Caki2 (cell line): ENCODE measurements at places on chromosomes 12 and 14. TPM values are rescaled to one million over a fixed set of nuclear protein-coding genes. Genes with fewer than 3 reads are reported as not detected.

The SOX5 gene
- not detected in 2 replicates for total RNA-seq

GRCh38 chr14:56057767-56058166 lies 60.4 kb upstream of the PELI2 start:
- DNase-seq: no peak

- no peak for DNase-seq
Measured at GRCh38 chr12:88122666-88123065, 19.2 kb downstream of the CEP290 start.

The PLEKHD1 gene
- not detected in 2 replicates for total RNA-seq

GRCh38 chr12:76031081-76031413 lies 529 bp downstream of the PHLDA1 start:
- DNase-seq: no peak

The ANKS1B gene
- 5.6 and 36.0 TPM in 2 replicates for total RNA-seq

GRCh38 chr12:123050913-123051312 lies 70.4 kb downstream of the ARL6IP4 start:
- no peak for DNase-seq

DNA sequence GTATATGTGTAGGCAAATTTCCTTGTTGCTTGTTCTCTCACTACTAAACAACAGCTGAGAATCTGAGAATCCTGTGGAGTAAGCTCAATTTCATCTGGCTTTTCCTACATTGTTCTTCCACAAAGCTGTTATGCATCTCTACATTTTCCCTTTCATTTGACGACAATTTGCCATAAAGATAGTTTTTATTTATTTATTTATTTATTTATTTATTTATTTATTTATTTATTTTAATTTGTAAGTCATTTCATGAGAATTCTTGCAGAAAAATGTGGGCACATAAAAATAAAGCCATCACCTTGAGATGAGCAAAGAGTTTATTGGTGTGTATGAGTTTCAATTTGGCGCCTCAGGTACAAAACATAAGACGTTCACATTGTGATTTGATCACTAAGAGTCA lies 545.9 kb upstream of the SEL1L start:
- no peak for DNase-seq

GRCh38 chr12:47411966-47412365 lies 293.9 kb downstream of the RPAP3 start:
- DNase-seq: no peak

The CCDC196 gene
- not detected in 2 replicates for total RNA-seq

The PMCH gene
- total RNA-seq: not detected in 2 replicates

GRCh38 chr14:68466491-68466977 lies 326.3 kb downstream of the ZFP36L1 start:
- peak; percentile 87 for DNase-seq

The SIX6 gene
- not detected in 2 replicates for total RNA-seq
